AML-193 (cell line): ENCODE measurements at places on chromosomes 4 and X.

- no peak for DNase-seq
Measured at GRCh38 chrX:2404776-2405175, 96.0 kb downstream of the DHRSX start.

GRCh38 chr4:151329217-151330007 is 4.0 kb upstream of the SH3D19 start:
- DNase-seq: no peak

DNA sequence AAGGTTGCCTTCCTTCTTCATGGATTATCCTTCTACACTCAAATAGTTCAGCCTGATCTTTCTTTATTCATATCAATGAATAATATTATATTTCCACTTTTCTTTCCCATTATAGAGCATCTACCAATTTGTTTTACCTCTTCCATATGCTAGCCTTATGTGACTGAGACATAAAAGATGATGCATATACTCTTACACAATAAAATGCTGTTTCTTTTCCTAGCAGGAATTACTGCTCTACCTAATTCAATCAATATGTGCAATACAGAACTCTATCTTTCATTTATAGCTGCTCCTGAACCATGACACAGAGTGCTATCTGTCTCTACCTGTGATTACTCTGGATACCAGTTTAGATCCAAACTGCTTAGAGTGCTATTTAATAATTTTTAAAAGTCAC is 2334.0 kb downstream of the PCDH7 start:
- no peak for DNase-seq

GRCh38 chrX:49278081-49278480 is 8.5 kb downstream of the PPP1R3F start:
- DNase-seq: no peak

DNA sequence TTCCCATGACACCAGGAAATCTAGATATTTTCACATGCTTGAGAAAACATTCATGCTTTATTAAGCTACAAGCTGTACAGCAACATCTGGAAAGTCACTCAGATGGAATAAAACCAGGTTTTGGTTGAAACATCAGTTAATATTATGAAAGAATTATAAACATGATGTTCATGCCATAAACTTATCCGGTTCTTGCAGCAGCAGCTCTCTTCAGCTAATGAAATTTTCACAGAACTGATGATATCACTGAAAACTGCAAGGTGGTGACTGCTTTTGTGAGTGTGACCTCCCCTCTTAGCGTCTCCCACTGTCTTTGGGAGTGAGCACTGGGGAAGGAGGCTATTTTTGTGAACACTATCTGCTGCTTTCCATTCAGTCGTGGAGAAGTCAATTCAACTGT is 56.9 kb downstream of the ARHGAP10 start:
- DNase-seq: no peak

DNA sequence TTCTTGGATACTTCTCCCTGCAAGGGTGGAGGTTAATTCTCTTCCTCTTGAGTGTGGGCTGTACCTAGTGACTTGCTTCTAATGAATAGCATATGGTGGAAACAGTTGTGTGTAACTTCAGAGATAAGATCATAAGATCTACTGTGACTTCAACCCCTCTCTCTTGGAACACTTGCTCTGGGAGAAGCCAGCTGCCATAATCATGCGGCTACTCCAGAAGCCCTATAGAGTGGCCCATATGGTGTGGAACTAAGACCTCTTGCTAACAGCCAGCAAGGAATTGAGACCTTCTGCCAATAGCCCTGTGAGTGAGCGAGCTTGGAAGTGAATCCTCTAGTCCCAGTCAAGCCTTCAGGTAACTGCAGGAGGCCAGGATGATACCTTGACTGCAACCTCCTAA is 81.1 kb downstream of the RBMX2 start:
- DNase-seq: no peak

GRCh38 chr4:164313853-164314252 is 440.1 kb upstream of the SMIM31 start:
- no peak for DNase-seq

DNA sequence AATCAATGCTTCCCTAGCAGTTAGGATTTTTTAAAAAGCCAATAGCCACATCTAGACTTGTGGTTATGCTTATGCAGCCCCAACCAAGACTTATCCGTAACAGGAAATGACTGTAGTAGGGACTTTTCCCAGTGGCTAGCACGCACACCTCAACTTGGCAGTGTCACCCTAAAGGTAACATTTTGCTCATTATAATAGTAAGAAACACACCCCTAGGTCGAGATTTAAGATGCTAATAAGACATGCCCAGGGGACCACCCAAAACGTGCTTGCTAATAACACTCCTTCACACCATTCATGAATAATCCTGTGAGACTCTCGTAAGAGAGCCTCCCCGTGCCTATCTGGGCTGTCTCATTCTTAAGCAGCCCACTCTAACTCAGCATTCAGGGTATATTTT is 195.3 kb downstream of the CHIC1 start:
- DNase-seq: no peak

DNA sequence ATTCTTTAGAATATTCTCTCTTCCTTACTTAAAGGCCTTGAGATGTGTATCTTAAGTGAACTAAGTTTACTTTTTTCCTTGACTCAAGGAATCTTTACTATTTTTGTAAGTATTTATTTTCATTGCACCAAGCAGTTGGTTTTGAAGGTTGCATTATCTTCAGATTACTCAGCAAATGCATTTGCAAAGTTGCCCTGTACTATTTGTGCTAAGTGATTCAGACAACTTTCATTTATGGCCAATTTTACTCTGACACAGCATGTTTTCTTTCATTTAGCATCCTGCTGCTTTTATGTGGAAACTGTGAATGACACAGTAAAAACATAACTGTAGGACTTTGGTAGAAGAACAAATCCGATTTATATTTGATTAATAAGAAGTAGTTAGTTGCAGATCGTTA is 191.0 kb downstream of the CCSER1 start:
- DNase-seq: peak; percentile 21

GRCh38 chr4:3442959-3443749 is 1.4 kb downstream of the HGFAC start:
- peak; percentile 35 for DNase-seq

GRCh38 chr4:37685161-37685822 is 884 bp downstream of the RELL1 start:
- peak; percentile 73 for DNase-seq

GRCh38 chr4:167966143-167966542 is 126.2 kb upstream of the ANXA10 start:
- no peak for DNase-seq

GRCh38 chr4:185071236-185071811 is 53.0 kb downstream of the HELT start:
- no peak for DNase-seq

DNA sequence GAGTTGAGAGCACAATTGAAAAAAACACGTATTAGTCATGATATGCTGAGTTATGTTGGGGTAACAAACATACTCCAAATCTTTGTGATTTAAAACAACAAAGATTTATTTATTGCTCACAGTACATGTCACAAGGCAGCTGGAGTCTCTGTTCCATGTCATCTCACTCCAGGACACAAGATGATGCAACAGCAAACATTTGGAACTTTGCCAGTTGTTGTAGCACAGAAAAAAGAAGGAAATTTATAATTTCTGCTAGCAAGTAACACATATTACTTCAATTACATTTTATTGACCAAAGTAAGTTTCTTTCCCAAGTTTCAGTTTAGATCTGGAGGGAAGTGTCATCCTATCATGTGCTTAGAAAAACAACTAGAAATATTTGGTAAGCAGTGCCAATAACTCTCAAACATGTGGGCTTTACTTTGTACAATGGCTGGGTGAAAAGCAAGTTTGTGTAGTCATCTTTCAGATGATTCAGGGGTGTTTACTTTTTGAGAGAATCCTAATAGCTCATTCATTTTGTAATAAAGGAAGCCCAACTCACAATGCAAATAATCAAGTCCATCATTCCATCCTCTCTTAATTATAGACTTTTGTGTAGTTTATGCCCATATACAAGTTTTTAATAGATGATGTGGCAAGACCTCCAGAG is 452.3 kb downstream of the ZIC3 start:
- DNase-seq: no peak

DNA sequence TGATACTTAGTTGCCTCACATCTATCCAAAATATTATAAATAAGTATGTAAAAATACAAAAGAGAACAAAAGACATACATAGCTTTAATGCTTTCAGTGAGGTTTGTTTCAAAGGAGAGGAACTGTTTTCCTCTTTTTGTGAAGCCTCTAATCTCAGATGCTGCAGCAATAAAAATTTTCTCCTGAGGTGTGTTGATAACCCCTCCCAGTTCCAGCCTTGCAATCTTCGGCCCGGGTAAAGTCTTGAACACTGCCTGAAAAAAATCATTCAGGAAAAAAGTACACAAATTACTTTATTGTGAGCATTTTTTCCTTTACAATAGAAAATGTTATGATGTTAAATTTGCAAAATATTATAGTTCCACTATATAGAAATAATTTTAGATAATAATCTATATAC is 8.8 kb downstream of the BBS7 start:
- no peak for DNase-seq

- DNase-seq: no peak
Measured at GRCh38 chr4:10738826-10739489, 54.4 kb upstream of the CLNK start.

GRCh38 chr4:73450398-73451004 is 14.5 kb downstream of the AFP start:
- DNase-seq: no peak

DNA sequence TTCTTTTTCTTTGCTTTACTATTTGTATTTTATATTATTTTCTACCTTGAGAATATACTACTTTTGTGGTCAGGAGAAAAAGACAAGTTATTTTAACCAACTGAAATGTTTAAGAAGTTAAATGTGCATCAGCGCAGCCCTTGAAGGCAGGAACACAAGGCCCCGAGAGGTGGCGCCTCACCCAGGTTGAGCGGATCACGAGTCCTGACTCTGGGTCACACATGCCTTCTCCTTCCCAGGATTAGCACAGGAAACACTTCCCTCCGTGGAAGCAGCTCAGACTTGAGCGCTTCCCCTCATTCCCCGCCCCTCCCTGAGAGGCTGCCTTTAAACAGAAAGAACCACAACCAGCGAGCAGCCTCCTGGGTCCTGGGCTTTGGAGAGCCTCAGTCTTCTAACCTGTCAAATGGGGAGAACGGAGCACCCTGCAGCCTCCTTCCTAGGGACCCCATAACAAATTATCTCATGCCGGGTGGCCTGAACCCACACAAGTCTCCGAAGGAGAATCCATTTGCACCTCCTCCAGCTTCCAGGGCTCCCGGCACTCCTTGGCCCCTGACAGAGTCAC is 217.6 kb downstream of the AFAP1 start:
- no peak for DNase-seq

GRCh38 chr4:119615068-119615719 is 13.4 kb downstream of the PDE5A start:
- no peak for DNase-seq

- DNase-seq: no peak
Measured at GRCh38 chrX:70635669-70636068, 191.0 kb downstream of the DLG3 start.

GRCh38 chrX:74234818-74235217 is 69.2 kb upstream of the ZCCHC13 start:
- peak; percentile 14 for DNase-seq

GRCh38 chr4:54517781-54518444 is 139.8 kb upstream of the KIT start:
- no peak for DNase-seq

DNA sequence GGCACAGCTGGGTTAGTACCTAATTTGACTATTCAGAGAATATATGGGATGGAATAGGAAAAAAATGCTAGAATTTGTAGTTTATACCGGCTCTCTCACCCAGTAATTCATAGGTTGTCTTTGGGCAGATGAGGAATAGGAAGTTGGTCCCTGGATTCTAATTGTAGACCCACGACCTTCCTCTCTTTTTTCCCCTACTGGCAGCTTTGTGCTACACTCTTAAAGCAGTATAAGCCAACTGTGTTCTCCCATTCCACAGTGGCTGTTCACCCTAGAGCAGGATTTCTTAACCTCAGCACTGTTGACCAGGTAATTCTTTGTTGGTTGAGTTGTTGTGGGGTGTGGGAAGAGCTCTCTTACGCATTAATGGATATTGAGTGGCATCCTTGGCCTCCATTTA is 92.9 kb downstream of the FNIP2 start:
- no peak for DNase-seq

GRCh38 chr4:38275331-38276100 is 315.3 kb downstream of the PTTG2 start:
- no peak for DNase-seq

DNA sequence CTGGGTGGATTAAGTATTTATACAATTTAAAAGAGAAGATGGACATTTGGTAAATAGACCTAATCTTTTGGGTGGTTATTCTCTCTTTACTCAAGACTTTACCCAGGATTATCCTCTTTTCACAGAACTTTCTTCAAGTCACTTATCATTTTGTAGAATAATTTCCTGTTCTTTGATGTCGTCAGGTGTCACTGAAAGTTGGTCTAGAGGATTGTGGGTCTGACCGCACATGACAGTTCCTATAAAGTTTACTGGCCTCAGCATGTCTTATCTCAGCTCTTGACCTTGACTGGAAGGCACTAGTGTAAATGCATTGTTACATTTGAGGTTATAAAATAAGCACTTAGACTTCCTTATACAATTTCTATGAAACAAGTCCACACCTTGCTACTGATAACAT is 139.9 kb upstream of the SLC4A4 start:
- DNase-seq: no peak
